ENCODE measurements at places on chromosomes 12 and 14.

DNA sequence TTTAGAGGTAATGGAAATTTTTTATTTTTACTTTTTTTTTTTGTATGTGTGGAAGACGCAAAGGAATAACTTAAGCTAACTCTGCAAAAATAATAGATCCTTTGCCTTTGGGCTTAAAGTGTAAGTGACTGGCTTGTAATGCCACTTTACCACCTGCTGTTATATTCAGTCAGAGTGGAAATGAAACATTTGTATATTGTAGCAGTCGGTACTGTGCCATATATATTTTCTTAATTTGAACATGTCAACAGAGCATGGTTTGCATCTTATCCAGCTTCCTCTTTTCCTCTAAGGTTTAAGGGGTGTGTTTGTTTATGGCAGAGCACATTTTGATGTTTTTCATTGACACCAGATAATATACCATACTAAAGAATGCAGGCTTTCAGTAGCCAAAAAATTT lies 176.6 kb downstream of the TRHDE start:
- DNase-seq, result no peak

GRCh38 chr14:44820230-44820964 lies 141.3 kb downstream of the KLHL28 start:
- DNase-seq, result no peak

DNA sequence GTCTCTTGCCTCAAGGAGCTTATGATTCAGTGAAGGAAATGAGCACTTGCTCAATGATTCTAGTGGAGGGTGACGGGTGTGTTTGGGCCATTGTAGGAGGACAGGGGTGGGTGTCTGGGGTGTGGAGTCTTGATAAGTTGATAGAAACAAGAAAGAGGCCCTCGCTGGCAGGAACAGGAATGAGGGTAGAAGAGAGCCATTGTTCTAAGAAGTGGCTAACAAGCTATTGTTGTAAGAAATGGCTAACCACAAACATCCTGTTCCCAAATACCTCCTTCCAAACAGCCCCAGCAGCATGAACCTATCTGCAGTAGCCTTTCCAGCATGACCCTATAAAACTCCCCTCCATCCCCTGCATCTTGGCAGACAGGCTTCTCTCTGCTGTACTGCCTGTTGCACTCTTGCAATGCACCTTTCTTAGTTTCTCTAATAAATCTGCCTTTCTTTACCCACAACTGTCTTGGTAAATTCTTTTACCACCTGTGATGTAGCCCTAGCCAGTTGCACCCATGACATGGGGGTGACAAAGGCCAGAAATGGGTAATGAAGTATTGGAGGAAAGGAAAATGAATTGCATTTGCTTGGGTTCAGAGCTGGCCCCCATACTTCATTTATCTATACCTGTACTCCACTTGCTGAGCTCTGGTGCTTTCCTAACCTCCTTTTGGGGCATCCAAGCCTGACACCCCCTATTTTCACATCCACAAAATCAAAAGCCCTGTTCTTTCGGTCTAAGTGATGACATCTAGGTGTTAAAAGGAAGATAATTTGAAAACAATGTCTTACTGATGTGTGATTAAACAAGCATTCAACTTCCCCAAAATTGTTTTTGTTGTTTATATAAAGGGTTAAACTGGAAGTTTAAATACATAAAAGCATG lies 389.1 kb downstream of the GRIN2B start:
- DNase-seq, result no peak

- DNase-seq, result no peak
Observed at GRCh38 chr14:29926228-29926627, 1.4 kb downstream of the PRKD1 start.

DNA sequence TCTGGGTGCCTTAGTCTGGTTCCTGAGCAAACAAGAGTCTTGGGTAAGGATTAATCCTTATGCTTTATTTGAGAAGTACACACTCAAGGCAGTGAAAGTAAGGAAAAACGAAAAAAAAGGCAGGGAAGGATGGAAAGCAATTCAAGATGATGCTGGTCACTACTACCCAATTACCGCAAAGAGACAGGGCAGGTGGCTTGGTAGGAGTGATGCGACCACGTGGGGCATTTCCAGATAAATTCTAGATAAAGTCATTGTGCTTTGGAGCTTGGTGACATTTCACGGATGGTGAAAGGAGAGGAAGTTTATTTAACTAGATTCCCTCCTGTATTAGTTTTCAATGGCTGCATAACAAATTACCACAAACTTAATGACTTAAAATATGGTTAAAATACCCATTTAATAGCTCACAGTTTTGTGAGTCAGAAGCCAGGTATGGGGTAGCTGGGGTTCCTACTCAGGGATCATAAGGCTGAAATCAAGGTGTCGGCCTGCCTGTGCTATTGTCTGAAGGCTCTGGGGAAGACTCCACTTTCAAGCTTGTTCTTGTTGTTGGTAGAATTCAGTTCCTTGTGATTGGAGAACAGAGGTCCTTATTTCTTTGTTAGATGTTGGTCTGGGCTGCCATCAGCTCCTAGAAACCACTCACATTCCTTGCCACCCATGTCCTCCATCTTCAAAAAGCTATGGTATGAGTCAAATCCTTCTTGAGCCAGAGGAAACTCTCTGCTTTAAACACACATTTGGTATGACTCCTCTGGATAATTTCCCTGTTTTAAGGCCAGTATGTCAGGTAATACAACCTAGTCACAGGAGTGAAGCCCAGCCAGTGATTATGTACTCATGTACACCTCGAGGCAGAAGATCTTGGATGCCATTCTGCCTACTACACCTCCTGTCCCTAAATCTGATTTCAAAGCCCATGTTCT lies 5.6 kb upstream of the HMGA2 start:
- no peak for DNase-seq

- DNase-seq, result no peak
Observed at GRCh38 chr12:44627387-44628166, 248.5 kb downstream of the NELL2 start.

DNA sequence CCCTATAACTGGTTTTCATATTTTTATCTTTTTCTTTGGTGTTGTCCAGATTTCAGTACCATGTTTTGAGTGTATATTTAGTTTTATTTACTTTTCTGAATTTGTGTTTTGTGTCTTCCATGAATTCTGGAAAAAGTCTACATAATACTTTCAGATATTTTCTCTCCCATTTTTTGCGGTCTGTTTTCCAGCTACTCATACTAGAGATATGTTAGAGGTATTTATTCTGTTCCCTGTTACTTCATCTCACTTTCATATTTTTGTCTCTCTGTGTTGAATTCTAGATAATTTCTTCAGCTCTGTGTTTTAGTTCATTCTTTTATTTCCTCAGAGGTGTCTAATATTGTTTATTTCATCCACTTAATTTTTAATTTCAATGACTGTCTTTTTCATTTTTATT lies 74.2 kb downstream of the IFT81 start:
- no peak for DNase-seq

GRCh38 chr12:111685322-111685810 lies 390 bp downstream of the BRAP start:
- DNase-seq, result no peak

DNA sequence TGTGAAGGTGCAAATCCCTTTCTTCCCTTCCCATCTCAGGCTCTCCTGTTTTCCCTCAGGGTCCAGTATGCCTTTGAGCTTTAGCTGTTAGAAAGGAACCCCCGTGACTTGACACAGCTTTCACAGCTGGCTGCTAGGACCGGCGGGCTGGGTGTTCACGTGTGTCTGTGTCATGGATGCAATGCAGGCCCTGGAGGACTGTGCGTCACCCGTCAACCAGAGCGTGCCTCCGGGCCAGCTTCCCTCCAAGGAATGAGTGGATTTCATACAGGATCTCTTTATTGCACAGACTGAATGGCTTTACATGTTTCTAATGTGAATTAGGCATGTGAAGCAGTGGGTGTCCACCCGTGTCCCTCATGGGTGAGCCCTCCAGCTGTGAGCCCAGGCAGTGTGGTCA lies 77.4 kb downstream of the AACS start:
- no peak for DNase-seq

DNA sequence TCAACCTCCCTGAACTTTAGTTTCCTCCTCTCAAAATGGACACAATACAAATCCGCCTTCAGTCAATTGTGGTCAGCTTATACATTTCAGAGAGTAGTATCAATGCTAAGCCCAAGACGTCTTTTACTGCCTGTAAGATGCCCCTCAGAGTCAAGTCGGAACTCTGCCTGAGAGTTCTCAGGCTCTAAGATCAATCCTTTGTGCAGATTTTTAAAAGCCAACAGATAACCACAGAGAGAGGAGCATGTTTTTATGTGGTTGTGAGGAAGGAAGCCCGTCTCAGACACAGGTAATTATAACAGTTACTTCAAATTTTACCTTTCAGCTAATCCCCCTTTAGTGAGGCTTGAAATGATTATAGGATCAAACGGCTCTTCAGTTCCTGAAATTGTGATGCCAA lies 91.6 kb downstream of the HELB start:
- DNase-seq, result no peak

DNA sequence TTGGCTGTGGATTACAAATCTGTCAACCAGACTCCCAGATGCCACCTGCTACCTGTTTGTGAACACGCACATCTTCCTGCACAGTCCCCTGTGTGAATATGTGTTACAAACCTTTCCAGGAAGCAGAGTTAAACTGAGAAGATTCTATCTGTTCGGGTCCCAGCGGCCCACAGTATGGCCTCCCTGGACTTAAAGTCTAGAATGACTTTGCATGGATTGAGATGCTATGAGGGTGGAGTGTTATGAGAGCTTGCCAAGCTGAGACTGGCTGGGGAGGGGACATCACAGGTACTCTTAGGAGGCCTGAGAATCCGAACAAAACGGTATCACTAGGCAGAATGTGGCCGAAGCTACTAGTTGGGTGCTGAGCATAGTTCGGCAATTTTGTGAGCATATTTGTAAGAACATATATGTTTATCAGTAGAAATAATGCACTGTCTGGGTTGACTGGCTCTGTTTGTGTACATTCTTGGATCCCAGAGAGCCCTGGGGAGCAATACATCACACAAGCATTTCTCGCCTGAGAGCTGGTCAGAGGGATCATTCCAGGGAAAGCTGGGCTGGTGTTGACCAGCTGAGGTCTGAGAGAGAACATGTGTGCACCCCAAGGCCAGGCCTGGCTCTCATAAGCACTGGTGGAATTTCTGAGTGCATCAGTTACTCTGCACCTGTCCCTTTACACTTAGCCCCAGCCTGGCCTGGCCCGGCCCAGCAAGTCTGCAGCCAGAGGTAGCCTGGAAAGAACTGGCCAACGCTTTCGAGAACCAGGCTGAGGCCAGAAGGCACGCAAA lies 29.8 kb upstream of the LTBP2 start:
- peak; percentile 48 for DNase-seq

DNA sequence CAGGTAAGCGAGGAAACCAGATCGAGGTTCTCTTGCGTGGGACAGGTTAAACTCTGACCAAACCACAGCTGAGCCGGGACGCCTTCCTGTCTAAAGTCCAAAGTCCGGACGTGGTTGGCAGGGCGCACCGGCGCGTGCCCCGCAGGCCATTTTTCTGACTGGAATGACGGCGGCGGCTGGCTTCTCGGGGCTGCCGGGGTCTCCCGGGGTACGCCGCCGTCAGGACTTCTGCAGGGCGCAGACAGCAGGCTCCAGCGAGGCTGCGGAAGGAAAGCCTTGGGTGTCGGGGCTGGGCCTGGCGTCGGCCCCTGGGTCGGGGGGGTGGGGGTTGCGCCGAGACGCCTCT lies 32.8 kb downstream of the MIA2 start:
- peak; percentile 67 for DNase-seq

DNA sequence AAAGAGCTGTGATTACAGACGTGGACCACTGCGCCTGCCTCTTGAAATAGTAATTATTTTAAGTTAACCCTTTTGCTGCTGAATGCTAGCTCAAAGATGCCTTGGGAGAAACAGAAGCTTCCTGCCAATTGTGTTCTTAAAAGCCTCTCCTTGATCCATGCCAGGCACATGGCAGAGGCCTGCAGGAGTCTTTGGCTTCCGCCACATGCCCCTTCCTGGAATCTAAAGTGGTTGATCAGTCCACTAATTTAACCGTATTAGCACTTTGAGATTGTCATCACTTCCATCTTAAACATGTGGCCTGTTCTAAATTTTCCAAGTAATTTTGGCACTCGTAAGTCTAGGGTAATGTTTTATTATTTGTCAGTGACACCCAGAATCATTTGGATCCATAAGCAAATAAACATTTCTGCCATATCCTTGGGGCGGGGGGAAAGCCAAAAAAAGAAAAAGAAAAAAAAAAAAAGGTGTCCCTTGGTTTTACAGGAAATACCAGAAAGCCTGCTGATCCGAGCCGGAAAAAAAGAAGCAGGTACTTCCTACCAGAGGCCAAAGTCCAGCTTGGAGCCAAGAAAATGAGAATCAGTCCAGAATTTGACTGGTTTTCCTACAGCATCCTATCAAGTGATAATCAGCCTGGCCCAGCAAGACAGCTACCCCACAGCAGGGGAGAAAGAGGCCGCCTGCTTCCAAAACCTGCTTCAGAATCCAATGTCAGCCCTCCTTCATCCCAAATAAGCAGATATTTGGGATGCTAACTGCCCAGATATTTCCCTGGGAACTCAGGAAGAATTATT lies 104.8 kb downstream of the KCNK10 start:
- no peak for DNase-seq

DNA sequence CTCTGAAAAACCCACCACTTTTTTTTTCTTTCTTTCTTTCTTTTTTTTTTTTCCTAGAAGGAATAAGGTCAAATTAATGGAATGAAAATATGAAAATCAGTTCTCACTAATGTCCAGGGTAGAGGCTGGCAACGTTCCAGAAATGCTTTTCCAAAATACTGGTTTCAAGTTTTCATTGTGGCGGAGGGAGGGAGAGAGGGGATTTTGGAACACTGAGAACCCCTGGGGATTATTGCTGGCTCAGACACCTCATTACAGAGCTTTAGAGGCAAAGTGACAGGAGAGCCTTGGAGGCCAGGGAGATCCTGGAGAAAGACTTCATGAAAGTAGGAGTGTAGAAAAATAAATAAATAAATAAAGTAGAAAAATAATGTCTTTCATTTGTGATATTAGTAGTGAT lies 45.4 kb downstream of the ALX1 start:
- DNase-seq, result no peak

GRCh38 chr12:30092983-30093617 lies 309.4 kb upstream of the TMTC1 start:
- no peak for DNase-seq

DNA sequence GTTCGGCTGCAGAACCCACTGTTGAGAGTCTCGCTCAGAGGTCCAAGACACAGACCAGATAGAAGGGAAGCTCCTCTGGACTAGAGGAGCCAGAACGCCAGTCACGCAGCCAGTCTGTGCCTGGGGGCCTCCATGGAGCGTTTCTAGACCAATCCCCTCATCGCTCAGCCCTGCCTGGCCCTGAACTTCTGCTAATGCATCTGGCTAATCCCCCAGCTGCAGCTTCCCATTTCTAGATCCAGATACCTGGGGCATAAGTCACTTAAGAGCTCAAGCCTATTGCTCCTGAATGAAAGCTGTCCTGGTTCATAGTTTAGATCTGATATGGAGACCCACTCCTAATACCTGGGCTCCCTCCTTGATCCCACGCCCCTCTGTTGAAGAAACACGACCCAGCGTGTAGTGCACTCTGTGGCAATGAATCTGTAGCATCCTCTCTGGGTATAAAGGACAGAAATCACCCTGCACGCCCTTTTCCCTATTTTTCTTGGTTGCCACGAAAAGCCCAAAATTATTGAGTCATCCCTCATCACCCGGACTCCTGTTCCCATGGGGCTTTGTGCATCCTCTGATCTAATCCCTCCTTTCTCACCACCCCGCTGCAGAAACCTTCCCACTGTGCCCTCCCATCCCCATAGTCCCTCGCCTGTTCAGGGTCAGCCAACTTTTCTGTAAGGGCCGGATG lies 341.6 kb upstream of the FKBP4 start:
- no peak for DNase-seq

GRCh38 chr12:85509081-85509856 lies 229.2 kb downstream of the ALX1 start:
- DNase-seq, result no peak

Data from renal pelvis (tissue), 12 donors.